ENCODE measurements at places on chromosomes 1 and 21.

DNA sequence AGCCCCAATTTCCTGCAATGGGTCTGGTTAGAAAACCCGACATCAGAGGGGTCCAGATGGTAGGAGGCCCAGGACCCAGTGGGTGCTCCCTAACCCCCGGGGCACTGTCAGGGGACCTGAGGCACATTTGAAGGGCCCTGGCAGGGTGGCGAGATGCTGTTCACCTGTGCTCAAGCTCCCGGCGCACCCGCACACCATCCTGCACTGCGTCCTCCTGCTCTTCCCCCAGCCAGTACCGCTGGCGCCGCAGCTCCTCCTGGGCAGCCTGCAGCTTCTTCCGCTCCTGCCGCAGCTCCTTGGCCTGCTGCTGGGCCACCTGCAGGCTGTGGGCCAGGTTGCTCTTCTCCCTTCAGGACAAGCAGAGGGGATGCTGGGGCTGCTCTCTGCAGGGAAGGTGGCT lies 36.0 kb downstream of the RNU1-1 start:
- DNase-seq: no peak

DNA sequence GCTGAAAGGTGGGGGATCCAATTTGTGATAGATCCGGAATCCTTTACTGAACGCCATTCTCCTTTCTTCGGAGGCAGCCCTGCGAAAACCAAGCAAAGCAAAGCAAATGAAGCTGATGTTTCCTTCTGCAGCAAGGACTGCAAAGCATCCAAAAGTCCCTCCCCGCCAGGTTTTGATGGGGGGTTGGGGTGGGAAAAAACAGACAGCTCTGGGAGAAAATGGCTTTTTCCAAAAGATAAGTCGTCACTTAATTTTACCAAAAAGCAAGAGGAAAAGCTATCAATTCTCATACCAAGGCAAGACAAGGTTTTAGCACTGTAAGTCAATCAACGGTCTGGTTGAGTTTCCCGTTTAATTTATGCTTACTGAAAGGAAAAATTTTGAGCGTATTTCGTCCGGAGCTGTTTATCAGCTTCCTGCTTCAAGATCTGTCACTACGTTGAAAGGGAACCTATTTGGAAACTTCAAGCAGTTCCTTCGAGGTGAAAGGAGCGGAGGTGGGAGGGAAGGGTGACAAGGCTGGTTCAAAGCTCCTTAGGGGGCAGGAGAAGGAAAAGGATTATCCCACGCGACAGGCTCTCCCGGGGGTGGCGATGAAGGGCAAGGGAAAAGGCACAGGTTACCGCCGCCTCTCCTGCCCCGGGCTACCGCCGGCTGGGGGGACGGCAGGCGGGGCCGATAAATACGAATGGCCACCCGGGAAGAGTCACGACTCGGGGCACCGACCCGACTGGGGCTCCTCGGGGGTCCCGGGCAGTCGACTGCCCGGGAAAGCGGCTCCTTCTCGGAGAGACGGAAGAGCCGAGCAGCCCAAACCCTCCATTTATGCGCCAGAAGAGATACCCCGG lies 750 bp downstream of the SYNJ1 start:
- DNase-seq: no peak

- DNase-seq: no peak
Measured at GRCh38 chr1:50750021-50750619, 209.9 kb downstream of the FAF1 start.

DNA sequence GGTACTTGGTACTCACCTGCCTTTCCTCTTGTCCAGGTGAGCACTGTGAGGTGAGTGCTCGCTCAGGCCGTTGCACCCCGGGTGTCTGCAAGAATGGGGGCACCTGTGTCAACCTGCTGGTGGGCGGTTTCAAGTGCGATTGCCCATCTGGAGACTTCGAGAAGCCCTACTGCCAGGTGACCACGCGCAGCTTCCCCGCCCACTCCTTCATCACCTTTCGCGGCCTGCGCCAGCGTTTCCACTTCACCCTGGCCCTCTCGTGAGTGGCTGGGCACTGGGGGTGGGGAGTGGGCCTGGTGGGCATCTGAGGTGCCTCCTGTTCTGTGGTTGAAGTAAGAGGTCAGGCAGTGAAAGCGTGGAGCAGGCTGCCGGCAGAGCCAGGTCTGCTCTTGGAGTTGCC lies 11.7 kb downstream of the CELSR2 start:
- no peak for DNase-seq

DNA sequence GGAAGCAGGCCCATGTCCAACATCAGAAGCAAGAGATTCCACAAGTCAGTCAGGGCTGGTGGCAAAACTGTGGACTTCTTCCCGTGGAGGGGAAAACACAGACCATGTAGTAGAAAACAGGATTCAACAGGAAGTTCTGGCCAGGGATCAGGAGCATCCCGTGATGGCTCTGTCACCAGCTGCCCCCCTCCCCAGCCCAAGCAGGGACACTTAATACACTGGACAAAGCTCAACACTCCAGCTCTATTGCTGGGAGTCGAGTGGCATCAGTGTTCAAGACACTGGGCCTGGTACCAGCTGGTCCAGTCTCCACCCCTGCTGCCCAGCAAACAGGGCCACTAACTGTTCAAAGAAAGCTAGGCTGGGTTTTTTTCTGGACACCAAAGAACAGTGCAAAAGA lies 3.7 kb downstream of the SLC45A3 start:
- DNase-seq: no peak

GRCh38 chr1:160178731-160179130 lies 11.6 kb upstream of the CASQ1 start:
- no peak for DNase-seq

DNA sequence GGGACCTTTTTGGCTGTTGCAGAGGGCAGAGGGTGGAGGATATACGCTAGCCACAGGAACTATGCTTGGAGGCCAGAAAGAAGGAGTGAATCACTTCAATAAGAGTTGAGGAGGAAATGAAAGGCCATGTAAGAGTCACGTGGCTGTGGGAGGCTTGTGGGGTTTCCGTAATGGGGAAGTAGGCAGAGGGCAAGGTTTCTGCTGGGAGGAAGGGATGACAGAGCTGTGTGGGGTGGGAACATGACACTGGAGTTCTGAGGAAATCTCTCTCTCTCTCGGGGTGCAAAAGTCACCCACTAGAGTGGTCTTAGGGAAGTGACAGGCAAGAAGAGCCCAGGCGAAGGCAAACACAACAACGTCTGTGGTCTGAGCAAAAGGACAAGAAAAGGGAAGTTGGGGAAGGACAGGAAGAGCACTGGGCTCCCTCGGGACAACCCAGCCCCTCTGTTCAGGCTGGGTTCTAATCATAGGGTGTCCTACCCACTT lies 3.9 kb upstream of the CD1C start:
- no peak for DNase-seq

DNA sequence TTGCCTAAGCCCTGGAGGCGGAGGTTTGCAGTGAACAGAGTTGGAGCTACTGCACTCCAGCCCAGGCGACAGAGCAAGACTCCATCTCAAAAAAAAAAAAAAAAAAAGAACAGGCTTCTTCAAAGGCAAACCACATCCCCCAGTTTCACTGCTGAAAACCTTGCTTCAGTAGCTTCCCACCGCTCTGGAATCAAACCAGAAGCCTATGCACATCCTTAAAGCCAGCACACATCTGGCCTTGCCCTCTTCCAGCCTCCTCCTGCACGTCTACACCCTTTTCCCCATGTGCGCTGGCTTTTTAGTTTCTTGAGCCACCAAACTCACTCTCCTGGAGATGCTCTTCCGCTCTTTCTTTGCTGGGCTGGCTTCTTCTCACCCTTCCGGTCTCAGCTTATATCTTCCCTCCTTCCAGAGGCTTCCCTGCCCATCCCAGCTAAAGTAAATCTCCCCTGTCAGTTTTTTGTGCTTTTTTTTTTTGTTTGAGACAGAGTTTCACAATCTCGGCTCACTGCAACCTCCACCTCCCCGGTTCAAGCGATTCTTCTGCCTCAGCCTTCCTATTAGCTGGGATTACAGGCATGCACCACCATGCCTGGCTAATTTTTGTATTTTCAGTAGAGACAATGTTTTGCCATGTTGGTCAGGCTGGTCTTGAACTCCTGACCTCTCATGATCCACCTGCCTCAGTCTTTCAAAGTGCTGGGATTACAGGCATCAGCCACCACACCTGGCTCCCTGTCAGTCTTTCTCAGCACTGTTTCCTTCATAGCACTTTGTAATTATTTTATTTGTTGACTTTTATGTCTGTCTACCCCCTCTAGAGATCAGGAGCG lies 42.0 kb upstream of the ID3 start:
- no peak for DNase-seq

- no peak for DNase-seq
Measured at GRCh38 chr1:76084029-76084627, 9.6 kb downstream of the ST6GALNAC3 start.

DNA sequence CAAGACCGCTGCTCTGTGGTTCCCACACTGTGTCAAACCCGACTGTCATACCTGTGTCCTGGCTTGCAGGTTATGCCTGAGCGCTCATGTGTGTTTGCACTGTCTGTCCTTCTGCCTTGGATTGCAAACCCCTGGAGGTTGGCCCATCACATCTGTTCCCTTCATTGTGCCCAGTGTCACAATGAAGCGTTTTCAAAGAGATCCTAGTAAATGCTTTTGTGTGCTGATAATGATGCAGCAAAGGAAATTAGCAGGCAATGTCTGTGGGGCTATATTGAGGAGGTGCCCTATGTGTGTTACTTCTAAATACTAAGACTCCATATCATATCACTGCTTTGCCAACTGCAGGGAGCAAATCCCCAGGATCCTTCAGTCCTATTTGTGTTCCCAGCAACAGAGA lies 424.4 kb upstream of the NFIA start:
- no peak for DNase-seq

- DNase-seq: no peak
Measured at GRCh38 chr1:18304151-18304869, 176.4 kb upstream of the KLHDC7A start.

DNA sequence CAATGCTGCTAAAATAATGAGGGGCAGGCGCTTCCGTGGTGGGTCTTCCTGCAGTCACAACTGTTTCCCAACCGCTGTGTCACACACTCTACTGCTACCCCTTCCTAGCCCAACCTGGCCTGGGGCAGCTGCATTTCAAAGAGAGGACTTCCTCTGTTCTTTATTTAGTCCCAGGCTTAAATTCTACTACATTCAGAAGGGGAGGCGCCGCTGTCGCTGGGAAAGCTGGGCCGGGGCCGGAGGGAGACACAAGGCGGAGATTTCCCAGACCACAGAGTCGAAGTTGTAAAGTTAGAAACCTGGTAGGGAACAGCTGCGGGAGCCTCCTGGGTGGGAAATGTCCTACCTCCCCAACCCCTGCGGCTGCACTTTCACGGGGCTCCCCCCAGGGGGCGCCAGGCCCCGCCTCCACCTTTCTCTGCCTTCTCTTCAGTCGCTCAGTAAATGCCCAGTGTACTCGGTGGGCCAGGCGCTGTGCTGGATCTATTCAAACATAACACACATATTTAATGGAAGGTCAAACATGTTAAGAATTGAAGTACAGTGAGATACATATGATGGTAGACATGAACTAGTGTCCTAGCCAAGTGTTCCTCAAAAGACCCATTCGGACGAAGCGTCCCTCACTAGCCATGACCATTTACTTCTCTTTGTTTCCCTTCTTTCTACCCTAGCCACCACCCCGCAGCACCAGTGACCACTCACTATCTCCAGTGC lies 23.1 kb downstream of the DYRK3 start:
- DNase-seq: peak; percentile 87

GRCh38 chr1:3186526-3186921 lies 117.5 kb downstream of the PRDM16 start:
- DNase-seq: peak; percentile 50

- DNase-seq: no peak
Measured at GRCh38 chr1:15717418-15718125, 18.5 kb upstream of the SLC25A34 start.

DNA sequence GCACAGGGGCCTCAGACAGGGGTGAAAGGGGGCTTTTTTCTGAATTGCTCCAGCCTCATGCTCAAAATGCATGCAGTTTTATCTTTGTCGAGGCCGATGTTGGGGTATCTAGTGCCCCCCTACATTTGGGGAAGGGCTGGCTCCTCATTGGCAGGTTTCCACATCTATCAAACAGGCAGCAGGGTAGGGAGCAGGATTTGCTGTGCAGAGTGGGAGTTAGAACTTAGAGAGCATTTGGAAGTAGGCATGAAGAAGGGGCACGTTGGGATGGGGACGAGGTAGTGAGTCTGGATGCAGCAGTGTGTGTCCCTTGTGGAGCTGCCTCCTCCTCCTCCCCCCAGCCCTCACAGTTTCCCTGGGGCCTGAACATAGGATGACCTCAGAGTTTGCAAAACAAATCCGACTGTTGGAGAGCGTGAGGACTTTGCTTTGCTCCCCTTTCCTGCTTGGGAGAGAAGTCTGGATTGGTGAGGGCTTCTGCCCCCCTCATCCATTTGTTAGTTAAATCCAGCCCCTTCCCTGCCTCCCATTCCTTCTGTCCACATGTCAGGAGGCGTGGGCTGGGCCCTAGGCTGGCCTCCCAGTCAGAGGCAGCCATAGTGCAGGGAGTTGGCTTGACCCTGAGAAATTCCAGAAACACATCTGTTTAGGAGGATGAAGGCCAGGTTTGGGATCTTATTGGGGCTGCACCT lies 36.9 kb upstream of the GPR37L1 start:
- DNase-seq: peak; percentile 73

DNA sequence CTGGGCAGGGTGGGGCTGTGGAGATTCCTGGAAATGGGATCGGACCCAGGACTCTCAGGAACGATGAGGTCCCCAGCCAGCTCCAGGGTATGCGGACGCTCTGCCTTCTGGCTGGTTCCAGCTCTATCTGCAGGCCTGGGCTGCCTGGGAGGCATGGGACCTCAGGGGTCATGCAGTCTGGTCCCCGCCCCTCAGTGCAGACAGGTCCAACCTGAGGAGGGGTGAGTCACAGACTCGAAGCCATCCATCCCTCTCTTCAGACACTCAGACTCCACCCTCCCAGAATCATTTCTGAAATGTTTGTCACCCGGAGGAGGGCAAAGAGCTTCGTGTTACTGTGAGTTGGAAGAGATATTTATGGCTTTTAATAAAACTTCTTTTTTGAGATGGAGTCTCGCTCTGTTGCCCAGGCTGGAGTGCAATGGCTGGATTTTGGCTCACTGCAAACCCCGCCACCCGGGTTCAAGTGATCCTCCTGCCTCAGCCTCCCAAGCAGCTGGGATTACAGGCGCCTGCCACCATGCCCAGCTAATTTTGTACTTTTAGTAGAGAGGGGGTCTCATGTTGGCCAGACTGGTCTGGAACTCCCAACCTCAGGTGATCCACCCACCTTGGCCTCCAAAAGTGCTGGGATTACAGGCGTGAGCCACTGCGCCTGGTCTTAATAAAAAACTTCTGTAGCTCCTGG lies 5.9 kb upstream of the MYOM3 start:
- DNase-seq: no peak

GRCh38 chr21:14987370-14988170 lies 77.2 kb downstream of the NRIP1 start:
- DNase-seq: no peak

DNA sequence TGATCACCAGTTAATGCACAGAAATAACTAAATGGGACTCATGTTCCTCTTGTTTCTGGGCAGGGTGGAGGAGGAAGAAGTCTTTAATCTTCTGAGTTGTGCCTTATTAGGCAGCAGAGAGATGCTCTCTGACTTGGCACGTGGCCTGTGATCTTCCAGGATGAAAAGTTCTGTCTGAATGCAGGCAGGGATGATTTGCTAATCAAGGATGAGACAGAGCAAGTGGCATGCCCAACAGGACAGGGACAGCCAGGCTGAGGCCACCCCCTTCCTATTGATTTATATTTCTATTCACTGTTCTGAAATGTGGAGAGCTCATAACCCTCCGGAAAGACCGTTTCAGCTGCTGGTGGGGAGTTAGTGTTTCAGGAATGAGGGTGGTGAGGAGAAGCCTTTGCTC lies 477.8 kb upstream of the CAMK1G start:
- DNase-seq: no peak
